ENCODE measurements at places on chromosomes 12 and 14.

- DNase-seq, result no peak
Measured at GRCh38 chr14:51211149-51211548, 28.9 kb upstream of the TMX1 start.

GRCh38 chr14:43087666-43088065 lies 1419.4 kb downstream of the FSCB start:
- no peak for DNase-seq

- DNase-seq, result no peak
Measured at GRCh38 chr12:27869567-27869966, 89.5 kb upstream of the MANSC4 start.

- no peak for DNase-seq
Measured at GRCh38 chr12:59689776-59690175, 93.9 kb downstream of the SLC16A7 start.

DNA sequence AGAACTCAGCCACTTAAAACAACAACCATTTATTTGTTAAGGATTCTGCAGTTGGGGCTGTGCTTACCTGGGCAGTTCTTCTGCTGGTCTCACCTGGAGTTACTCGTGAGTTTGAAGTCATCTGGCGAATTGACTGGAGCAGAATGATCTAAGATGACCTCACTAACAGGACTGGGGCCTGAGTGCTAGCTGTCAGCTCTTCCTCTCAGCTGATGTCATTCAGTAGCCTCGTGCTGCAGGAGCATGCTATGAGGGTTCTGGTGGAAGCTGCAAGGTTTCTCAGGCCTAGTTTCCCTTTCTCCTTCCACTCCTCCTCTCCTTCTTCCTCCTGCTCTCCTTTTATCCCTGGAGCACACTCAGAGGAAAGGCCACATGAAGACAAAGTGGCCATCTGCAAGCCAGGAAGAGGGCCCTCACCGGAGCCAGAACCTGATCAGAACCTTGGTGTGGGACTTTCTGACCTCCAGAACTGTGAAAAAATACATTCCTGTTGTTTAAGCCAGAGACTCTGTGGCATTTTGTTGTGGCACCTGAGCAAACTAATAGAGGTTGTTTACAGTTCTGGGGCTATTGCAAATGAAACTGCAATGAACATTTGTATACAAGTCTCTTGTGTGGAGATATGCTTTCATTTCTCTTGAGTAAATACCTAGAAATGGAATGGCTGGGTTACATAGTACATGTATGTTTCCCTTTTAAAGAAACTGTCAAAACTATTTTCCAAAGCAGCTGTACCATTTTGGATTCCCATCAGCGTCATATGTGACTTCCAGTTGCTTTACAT lies 21.9 kb upstream of the MAP3K9 start:
- no peak for DNase-seq

DNA sequence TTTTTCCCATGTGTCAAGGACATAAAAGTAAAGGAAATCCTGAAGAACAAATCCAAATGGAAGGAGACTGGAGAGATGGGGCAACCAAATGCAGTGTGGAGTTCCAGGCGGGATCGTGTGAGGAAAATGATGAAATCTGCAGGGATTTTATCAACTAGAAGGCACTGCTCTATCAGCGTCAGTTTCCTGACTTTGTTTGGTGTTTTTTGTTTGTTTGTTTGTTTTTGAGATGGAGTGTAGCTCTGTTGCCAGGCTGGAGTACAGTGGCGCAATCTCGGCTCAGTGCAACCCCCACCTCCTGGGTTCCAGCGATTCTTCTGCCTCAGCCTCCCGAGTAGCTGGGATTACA lies 43.3 kb upstream of the GPR132 start:
- no peak for DNase-seq

GRCh38 chr14:97336179-97336578 lies 539.0 kb downstream of the VRK1 start:
- no peak for DNase-seq

GRCh38 chr14:62670526-62670925 lies 374.7 kb downstream of the KCNH5 start:
- DNase-seq, result no peak

- no peak for DNase-seq
Measured at GRCh38 chr12:30829876-30830275, 75.1 kb upstream of the CAPRIN2 start.

GRCh38 chr14:78683981-78684380 lies 513.8 kb downstream of the NRXN3 start:
- DNase-seq, result no peak

DNA sequence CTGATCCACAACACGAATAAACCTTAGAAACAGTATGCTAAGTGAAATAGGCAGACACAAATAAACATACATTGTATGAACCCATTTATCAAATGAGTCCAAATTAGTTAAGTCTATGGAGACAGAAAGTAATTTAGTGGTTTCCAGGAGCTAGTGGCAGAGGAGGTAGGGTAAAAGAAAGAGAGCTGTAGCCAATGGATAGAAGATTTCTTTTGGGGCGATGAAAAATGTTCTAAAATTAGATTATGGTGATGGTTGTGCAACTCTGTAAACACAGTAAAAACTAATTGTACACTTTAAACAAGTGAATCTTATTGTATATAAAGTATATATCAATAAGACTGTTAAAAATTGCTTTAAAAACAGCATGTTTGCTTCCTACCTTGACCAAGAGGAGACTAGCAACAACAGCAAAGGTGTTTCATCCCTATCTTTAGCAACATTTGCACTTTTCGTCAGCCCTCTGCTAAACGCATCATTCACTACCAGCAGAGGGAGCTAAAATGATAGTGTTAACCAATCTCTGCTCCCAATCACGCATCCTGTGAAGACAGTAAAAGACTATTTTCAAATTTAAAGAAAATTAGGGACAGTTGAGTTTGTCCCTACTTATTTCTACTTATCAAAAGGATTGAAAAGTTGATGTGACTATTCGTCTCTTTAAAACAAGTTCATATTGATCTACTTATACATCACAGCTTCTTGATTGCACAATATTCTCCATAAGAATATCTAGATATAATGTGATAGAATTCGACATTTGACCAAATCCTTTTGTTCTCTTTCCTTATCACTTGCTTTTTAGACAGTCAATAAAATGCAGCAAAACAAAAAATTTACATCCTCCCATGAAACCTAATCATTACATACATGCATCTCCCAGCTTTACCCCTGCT lies 24.0 kb upstream of the LGR5 start:
- DNase-seq, result peak; percentile 82

GRCh38 chr12:22361785-22362184 lies 27.3 kb upstream of the ST8SIA1 start:
- DNase-seq, result peak; percentile 43

- DNase-seq, result no peak
Measured at GRCh38 chr14:81415781-81416180, 15.7 kb upstream of the STON2 start.

GRCh38 chr14:61661471-61662400 lies 33.6 kb upstream of the HIF1A start:
- no peak for DNase-seq

DNA sequence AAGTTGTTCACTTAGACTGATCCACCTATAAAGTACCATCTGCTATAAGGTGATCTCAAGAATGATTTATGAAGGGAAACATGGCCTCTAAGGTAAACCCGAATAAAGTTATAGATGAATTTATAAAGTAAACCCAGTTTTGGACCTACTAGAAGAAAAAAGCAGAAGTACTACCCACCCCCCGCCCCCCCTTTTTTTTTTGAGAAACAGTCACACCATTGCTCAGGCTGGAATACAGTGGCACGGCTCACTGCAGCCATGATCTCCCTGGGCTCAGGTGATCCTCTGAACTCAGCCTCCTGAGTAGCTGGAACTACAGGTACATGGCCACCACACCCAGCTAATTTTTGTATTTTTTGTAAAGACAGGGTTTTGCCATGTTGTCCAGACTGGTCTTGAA lies 3.9 kb downstream of the ENTPD5 start:
- no peak for DNase-seq

- DNase-seq, result no peak
Measured at GRCh38 chr14:58200480-58200841, 512 bp downstream of the ACTR10 start.

DNA sequence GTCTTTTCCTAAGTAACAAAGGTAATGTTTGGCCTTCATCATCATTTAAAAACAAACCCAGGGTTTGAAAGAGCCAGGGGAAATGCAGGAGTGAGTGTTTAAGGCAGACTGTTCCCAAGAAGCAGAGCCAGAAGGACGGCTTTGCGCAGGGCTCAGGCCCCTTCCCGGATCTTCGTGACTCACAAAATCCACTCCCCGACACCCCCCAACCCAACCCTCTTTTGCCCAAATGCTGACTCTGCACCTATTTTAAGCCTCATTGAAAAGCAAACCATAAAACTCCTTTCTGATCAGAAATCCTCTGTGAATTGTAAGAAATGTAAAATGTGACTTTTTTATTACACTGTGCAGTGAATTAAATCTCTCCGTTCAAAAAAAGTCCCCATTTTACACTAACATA lies 67.5 kb downstream of the SETD3 start:
- no peak for DNase-seq

DNA sequence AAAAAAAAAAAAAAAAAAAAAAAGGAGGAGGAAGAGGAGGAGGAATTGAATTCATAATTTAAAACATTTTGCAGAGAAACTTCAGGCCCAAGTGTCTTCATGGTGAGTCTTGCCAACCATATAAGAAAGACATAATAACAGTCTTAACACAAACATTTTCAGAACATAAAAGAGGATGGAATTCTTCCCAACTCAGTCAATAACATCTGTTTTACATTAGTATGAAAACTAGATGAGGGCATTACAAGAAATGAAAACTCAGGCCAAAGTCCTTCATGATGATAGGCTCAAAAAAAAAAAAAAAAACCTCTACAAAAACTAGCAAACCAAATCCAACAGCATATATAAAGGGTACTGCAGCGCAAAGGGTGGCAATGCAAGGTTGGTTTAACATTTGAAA lies 151.6 kb downstream of the FOXA1 start:
- no peak for DNase-seq

- no peak for DNase-seq
Measured at GRCh38 chr14:55807881-55808379, 227.9 kb downstream of the KTN1 start.

- no peak for DNase-seq
Measured at GRCh38 chr12:5593998-5594397, 162.1 kb downstream of the NTF3 start.

DNA sequence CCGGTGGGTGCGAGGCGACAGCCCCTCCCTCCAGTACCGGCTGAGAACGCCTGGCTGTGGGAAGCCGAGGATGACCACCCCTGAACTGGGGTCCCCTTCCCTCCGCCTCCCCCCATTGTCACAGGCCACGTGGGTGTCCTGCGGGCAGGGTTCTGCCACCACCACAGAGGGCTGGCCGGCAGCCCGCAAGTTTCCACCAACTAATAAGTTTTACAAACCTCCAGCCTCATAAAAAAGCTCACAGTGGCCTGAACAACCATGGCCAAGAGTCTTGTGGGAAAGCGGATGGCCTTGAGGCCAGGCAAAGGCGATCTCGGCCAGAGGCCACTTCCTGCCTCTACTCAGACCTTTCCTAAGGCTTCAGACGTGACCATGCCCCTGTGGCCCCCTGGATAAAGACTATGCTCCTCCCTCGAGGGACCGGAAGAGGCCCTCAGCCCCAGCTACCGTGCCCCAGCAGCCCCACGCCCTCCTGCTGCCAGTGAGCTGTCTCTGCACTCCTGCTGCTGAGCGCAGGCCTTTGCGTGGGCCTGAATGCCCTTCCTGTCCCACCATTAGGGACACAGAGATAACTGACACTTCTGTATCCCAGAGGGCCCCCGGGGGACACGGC lies 46.1 kb upstream of the DLK1 start:
- no peak for DNase-seq

GRCh38 chr12:124279315-124279714 lies 15.6 kb upstream of the RFLNA start:
- no peak for DNase-seq

DNA sequence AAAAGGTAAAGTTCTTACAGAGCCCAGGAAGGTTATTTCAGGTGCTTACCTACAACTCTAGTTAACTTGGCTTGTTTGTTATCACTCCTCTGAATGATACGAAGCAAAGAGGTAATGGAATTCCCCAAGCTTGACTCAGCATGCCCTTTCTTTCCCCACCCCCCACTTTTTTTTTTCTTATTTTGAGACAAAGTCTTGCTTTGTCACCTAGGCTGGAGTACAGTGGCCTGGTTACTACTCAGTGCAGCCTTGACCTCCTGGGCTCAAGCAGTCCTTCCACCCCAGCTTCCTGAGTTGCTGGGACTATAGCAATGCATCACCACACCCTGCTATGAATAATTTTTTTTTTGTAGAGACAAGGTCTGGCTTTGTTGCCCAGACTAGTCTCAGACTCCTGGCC lies 17.1 kb upstream of the YBX3 start:
- no peak for DNase-seq

DNA sequence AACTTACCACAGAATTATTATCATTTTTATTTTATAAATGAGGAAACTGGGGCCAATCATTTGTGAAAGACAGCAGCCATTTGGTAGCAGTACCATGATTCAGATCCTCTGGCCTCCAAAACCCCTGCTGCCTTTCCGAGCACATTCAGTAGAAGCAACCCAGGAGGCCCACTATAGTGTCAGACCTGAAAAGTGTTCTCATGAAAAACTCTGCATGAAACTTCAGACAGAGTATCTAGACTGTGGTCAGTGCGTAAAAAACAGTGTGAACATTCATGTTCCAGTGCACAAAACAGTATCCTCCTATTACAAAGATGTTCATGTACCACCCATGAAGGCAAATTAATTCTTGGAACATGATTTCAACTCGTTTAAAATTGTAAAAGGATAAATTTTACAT lies 112.0 kb downstream of the EPS8 start:
- DNase-seq, result peak; percentile 49

GRCh38 chr14:41385797-41386196 lies 220.9 kb upstream of the LRFN5 start:
- DNase-seq, result no peak

DNA sequence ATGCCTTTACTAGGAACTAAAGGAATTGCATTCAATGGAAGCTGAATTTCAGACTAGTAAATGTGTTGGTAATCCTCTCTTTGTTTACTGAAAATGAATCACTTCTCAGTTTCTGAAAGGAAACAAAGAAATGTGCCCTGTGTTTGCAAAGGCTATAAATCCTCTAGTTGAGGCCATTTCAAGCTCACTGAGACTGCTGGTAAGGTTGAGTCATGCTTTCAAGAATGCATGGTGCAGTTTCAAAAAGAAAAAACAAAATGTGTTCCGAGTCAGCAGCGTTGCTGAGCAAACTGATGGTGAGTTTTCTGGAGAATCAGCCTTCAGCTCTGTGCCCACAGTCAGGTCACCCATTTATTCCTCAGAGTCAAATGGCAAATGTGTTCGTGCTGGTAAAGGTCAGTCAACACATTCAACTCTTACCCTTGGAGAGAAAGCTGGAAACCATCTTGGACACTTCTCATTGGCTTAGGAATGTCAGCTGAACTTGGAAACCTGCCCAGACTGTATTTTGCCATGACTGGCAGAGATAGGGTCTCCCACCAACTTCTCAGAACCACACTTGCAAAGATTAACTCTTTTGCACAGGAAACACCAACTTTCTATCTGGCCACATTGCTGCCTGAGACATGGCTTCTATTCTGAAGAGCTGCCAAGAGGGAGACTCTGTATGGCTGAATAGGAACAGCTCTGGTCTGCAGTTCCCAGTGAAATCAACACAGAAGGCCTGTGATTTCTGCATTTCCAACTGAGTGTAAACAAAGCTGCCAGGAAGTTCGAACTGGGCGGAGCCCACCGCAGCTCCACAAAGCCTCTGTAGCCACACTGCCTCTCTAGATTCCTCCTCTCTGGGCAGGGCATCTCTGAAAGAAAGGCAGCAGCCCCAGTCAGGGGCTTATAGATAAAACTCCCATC lies 484.4 kb downstream of the ATP23 start:
- DNase-seq, result peak; percentile 84

- no peak for DNase-seq
Measured at GRCh38 chr14:78104655-78105054, 65.5 kb upstream of the NRXN3 start.

- DNase-seq, result no peak
Measured at GRCh38 chr12:110316861-110317260, 35.8 kb downstream of the ATP2A2 start.

Measured in neural progenitor cell (in vitro differentiated cells).